ENCODE measurements at places on chromosomes 13 and 19.

- DNase-seq, result no peak
These were observed 59.6 kb downstream of the KCNRG start for GRCh38 chr13:50074843-50075242.

DNA sequence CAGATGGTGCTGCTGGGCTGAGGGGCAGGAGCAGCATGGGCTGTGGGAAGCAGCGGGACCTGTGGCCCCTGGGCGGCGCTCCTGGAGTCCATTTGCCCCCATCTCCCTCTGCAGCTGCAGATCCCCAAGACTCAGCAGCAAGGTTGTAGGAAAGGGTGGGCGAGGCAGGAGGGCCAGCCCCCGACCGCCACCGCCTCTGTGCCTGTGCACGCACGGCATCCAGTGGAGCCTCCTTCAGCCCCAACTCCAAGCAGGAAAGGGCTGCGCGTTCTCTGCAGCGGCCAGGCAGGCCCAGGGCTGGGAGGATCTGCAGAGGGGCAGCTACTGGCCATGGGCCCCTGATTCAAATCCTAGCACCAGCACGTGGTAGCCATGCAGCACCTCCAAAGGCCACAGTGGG lies 20.8 kb downstream of the DPF1 start:
- DNase-seq, result no peak

GRCh38 chr19:14147797-14148605 lies 11.6 kb upstream of the ASF1B start:
- DNase-seq, result peak; percentile 64

DNA sequence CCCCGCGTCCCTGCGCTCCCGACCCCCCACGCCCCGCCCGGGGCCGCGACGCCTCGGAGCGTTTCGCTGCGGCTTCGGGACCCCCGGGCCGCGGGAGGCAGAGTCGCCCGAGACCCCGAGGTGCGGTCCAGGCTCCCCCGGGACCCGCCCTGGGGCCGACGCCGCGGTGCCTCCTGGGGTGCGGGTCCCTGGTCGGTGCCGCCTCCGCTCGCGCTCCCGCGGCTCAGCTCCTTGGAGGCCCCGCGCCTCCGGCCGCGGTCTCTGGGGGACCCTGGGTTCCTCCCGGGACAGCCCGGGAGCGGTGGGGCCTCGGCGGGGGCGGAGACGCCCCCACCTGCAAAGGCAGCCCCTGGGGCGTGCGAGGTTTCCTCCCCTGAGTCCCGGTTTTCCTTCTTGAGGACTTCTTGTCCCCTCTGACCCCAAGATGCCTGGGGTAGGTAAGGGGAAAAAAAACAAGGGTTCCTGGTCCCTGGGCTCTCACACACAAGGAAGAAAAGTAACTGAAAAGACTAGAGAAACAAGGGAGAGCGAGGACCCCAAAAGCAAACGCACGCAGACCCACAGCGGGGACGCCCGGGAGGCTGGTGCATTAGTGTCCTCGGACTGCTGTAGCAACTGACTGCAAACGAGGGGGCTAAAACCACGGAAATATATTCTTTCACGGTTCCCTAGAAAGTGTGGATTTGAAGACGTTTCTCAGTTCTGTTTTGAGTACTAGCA lies 740 bp downstream of the ZNF555 start:
- DNase-seq, result peak; percentile 30

DNA sequence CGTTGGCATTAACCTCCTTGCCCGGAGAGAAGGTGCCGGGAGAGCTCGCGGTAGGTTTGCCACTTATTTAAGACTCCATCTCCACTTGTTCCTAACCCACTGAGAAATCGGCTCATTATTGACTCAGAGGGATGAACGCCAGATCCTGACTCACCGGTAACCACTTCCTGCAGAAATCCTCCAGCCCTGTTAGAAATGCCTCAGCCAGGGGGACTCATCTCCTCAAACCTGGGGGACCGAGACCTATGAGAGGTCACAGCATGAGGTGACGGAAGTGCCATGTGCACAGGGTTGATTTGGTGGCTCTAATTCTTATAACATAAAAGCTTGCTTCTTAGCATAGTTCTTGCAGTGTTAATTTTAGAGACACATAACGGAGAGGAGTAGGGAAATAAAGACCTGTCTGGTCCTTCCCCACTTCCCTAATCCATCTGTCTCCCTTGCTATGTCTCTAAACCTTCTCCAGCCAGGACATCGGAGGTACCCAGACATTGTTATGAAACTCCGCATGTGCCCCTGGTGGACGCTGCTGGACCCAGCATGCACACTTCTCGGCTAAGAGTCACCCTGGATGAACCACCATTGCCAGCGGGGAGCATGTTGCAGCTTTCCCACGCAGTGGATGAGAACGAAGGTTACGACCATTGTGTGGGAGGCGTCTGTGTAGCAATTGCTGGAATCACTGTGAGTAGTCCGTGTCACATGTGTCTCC lies 158.9 kb downstream of the EFNB2 start:
- DNase-seq, result no peak

DNA sequence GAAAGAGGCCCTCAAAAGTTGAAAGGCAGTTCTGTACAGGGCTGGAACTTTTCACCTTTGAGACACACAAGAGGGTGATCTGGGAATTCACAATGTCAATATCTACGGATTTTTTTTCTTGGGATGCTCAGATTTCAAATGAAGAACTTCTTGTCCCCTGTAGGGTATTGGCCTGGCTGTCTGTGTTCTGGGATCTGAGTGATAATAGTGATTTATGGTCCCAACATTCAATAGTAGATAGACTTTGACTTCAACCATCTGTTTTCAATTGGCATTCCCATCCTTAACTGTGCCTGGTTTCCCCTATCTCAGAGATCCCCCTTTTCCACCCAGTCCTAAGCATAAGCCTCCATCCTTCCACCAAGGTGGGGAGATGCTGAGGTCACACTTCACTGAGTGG lies 274.1 kb downstream of the COG6 start:
- DNase-seq, result no peak

DNA sequence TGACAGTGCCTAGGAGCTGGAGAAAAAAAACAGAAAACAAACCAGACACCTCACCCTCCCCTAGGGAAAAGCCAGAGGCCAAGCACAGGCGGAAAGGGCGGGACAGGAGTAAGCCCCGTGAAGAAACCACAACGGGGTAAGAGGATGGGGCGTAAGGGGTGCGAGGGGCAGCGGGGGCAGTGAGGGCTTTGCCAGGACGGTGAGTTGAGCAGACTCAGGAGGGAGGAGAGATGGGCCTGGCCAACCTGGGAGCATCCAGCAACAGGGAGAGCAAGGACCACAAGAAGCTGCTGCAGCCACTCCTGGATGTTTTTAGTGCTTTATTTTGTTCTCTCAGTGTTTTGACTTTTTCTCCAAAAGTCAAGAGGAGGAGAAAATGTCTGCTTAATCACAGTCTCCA lies 114.1 kb upstream of the SOX1 start:
- no peak for DNase-seq

DNA sequence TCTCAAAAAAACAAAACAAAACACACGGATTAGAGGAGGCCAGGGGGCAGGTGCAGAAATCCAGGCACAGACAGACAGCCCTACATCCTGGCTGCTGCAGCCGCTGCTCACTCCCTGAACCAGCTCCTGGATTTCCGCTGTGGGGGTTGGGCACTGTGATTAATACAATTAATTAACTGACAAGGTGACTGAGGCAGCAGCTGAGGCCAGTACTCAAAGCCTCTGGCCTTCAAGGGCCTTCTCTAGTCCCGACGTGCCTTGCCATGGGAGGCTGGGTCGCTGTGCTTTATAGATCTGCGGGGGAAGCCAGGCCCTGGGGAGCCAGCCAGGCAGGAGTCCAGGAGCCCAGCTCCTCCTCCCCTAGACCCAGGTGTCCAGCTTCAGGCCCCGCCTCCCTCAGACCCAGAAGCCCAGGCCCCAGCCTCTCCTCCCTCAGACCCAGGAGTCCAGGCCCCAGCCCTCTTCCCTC lies 4.6 kb downstream of the NECTIN2 start:
- no peak for DNase-seq

GRCh38 chr13:32150239-32150638 lies 118.7 kb downstream of the FRY start:
- no peak for DNase-seq

DNA sequence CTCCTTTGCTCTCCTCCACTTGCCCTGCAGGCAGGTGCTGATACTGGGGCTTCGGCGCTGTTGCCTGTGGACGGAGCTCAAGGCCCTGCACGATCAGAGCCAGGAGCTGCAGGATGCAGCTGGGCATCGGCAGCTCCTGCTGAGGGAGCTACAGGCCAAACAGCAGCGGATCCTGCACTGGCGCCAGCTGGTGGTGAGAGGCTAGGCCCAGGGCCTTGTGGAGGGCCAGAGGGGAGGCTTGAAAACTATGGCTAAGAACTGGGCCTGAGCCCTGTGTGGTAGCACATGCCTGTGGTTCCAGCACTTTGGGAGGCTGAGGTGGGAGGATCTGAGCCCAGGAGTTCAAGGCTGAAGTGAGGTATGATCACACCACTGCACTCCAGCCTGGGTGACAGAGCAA lies 6.3 kb downstream of the HAUS5 start:
- no peak for DNase-seq

GRCh38 chr13:28819046-28819730 lies 951 bp upstream of the MTUS2 start:
- DNase-seq, result no peak

GRCh38 chr13:24724714-24725113 lies 39.3 kb upstream of the RNF17 start:
- no peak for DNase-seq

GRCh38 chr19:1847684-1848398 lies 442 bp downstream of the REXO1 start:
- DNase-seq, result peak; percentile 35

GRCh38 chr13:95516492-95516891 lies 36.0 kb upstream of the CLDN10 start:
- DNase-seq, result no peak

DNA sequence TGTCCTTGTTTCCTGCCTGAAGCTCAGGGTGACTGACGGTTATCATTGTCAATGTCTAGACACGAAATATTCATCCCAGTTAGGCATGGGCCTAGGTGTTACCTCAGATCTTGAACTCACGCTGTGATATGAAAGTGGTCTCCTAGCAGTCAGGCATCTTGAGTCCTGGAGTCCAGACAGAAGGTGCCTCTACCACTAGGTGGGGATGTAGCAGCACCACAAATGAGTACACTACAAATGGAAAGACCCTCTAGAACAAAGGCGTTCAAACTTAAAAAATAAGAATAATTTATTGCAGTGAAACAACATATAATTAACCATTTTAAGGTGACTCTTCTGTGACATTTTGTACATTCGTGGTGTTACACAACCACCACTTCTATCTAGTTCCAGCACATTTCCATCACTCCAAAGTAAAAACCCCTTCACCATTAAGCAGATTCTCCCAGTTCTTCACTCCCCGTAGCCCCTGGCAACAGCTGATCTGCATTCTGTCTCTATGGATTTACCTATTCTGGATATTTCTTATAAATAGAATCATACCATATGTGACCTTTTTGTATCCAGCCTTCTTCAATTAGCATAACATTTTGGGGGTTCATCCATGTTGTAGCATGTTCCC lies 11.9 kb upstream of the FRY start:
- no peak for DNase-seq

DNA sequence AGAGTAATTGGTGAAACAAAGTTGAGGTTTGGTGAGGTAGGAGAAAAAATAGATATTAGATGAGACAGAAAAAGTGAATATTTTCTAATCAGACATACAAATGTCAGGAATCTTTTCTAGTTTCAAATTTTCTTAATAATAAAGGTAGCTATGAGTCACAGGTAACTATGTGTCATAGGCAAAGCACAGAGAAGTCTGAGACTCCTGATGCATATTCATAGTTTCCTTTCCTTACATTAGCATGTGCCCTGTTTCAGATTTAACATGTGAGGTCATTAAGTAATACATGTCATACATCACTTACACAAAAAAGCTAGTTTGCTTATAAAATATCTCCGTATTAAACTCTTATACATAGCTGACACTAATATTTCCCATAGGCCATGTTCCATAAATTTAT lies 1141.3 kb upstream of the PCDH20 start:
- DNase-seq, result no peak

GRCh38 chr19:17125728-17126677 lies 50.4 kb downstream of the MYO9B start:
- peak; percentile 74 for DNase-seq

DNA sequence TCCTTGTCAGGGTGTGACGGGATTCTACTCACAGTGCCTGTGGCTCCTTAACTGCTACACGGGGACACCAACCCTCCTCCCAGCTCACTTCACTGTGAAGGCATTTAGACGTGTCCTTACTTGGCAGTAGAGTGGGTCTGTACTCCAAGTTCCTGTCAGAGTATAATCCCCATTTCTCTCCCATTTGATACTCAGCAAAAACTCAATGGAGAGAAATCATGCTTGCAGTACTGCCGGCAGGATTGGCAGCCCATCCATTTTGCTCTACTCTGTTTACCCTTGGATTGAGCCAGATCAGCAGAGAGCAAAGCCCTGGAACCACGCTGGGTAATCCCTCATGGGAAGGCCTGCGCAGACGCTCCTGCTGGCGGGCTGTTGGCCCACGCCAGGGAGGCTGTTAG lies 28.9 kb downstream of the ARL11 start:
- no peak for DNase-seq

- peak; percentile 27 for DNase-seq
These were observed 958 bp upstream of the OBI1 start for GRCh38 chr13:78659732-78660494.

DNA sequence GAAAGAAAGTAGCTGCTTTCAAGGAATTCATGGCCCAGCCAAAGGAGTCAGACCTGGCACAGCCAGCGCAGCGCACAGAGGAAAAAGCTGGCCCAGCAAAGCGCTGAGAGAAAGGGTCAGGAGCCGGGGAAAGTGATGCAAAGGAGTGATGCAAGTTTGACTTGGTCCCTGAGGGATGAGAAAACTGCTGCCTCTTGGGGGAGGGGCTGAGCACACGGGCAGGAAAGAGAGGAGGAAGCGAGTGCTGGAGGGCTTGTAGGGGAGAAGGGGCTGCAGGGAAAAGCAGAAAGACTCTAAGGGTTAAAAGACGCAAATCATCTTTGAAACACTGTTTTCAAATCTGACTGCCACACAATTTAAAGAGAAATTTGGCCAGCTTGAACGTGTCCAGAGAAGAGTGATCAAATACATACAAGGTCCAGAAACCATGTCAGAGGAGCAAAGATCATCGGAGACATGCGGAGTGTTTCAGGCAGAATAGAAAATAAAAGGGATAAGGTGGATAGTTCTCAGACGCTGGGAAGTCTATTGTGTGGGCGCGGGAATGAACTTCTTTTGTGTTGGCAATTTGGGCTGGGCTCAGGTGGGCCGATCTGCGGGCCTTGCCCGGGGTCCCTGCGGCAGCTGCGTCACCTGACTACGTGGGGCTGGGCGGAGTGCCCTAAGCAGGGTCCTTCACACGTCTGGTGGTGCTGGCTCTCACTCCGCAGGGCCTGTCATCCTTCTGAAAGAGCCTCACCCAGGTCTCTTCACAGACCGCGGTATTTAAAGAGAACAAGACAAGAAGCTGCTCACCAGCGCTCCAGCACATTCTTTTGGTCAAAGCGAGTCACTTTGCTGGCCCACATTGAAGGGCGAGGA lies 18.1 kb downstream of the N4BP2L1 start:
- no peak for DNase-seq

DNA sequence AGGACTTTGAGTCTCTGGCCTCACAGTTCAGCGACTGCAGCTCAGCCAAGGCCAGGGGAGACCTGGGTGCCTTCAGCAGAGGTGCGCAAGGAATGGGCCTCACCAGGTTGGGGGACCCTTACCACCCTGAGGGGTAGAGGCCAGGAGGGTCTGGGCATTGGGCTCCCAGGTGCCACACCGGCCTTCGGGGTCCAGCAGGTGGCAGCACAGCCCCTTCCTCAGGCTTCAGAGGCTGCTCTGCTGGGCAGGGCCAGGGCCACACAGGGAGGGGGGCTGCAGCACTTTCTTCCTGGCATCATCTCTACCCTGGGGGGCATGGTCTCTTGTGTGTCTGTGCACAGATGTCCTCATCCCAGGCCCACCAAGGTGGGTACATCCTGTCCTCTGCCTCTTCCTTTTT lies 12.9 kb downstream of the PIN1 start:
- DNase-seq, result peak; percentile 63

- no peak for DNase-seq
These were observed 37.2 kb downstream of the ZC3H13 start for GRCh38 chr13:46015366-46015765.
